Aorta (tissue), 5 donors: ENCODE measurements at places on chromosomes 2 and 18. TPM values are rescaled to one million over a fixed set of nuclear protein-coding genes. Genes with fewer than 3 reads are reported as not detected.
A peak's percentile ranks its signal among the peaks of the same experiment; 100 is the strongest.

DNA sequence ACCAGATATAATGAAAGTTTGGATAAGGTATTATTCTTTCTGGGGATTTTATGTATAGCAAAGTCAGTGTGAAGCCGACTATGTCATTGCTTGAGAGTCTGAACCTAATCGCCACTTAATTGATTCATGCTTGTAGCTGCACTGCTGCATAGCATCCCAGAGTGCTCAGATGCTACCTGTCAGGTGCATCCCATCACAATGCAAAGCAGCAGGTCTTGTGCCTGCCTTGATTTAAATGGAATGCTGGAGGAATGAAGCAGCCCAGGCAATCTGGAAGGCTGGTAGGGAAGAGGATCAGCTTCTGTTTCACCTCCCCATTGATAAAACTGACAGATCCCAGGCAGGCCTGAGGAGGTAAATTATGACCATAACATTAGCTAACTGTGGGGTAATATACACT is 40.4 kb upstream of the ATIC start:
- no peaks in the 10 kb centered on the region for H3K36me3 ChIP-seq
- no peaks in the 10 kb centered on the region for H3K4me1 ChIP-seq

SLC4A3 gene
- 5.4 TPM for total RNA-seq

CYP27A1 gene
- total RNA-seq: 31.9 TPM

DNA sequence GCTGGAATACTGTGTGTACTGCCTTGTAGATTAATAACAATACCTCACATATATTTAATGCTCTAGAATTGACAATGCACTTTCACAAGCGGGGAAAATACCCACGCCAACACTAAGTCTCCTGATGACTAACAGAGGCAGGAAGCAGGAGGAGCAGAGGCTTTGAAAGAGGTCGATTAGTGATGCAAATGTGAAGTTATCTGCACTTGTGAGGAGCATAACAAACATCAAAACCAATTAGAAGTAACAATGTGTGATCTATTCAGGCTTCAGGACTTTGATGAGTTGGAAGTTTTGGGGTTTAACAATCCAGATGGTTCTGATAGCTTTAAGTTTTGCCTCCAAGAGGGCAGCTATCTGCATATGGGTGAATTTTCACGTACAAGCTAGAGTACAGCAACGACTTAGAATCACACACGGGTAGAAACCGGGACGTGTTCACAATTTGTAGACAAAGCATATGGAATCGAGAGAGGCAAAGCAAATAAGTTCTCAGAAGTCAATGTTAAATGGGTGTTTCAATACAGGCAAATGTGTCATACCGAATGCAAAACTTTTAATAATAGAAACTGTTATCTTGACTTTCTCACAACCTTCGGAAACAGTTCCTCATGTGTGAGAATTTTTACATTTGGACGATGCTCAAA is 114.5 kb downstream of the METTL8 start:
- no peak overlapping the region for H3K4me3 ChIP-seq
- no peak overlapping the region for H3K27ac ChIP-seq
- no peaks in the 10 kb centered on the region for H3K36me3 ChIP-seq
- DNase-seq: no peak

DNA sequence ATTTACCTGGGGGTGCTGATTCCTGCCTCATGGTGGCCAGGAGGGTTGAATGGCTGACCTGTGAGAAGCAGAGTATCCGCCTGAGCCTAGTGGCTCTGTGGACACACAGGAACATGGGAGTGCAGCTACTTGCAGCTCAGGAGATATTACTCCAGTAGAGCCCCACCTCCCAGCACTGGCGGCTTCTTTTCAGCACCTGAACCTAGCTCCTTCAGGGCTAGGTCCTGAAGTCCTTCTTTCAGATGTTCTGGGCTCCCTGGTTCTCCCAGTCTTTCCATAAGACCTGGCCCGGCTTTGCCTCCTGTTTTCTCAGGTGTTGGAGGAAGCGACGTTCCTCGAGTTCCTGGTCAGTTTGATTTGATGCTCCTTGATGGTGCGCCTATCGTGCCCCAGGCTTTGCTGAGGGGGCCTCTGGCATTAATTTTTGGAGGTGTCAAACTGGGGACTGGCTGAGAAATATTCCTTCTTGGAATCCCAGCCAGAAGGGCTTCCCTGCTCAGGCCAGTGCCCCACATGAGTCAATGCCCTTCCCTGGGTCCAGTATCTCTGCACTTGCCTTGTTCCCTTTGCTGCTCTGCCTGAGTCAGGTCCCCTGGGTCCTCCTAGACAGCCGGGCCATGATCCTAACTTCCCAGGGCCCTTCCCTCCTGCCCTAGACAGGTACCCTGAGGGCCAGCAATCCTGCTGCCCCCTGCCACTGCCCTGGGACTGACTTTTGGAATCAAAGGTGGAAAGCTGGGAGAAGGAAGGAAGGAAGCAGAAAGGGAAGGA is 110.7 kb upstream of the HAAO start:
- DNase-seq: no peak
- H3K27me3 ChIP-seq: no peaks in the 10 kb centered on the region
- no peaks in the 10 kb centered on the region for H3K36me3 ChIP-seq
- H3K27ac ChIP-seq: no peak overlapping the region

GRCh38 chr2:85353876-85354285 is 447 bp downstream of the RETSAT start:
- no peak overlapping the region for H3K27ac ChIP-seq
- H3K4me1 ChIP-seq: no peaks in the 10 kb centered on the region
- peak overlapping the region; percentile 66 for H3K4me3 ChIP-seq
- H3K36me3 ChIP-seq: no peaks in the 10 kb centered on the region
- no peak for DNase-seq

- peaks cover 2% of the 10 kb centered on the region for H3K27me3 ChIP-seq
- peak within 1 kb of the TSS; percentile 4 for H3K27ac ChIP-seq
- H3K4me3 ChIP-seq: peak within 1 kb of the TSS; percentile 88
- peak; percentile 77 for DNase-seq
- H3K36me3 ChIP-seq: no peaks in the 10 kb centered on the region
Observed at GRCh38 chr2:176269319-176270099, at the start of gene MTX2. TSS of gene MTX2 (plus strand) at chr2:176269442. CDS start at chr2:176269630, 188 bp downstream.

BZW1 gene
- total RNA-seq: 250 TPM

RNPEPL1 gene
- total RNA-seq: 42.9 TPM

DNA sequence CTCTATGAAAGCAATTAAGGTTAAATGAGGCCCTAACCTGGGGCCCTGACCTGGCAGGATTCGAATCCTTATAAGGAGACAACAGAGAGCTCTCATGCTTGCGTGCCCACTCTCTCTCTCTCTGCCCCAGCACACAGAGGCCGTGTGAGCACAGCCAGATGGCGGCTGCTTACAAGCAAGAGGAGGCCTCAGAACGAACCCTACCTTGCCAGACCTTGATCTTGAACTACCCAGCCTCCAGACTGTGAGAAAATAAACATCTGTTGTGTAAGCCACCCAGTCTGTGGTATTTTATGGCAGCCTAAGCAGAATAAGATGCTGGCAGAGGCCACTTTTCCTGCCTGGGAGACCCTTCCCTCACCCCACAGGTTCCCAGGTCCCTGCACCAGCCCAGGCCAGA is 5.2 kb upstream of the UBE2F start:
- no peak overlapping the region for H3K4me3 ChIP-seq
- H3K27me3 ChIP-seq: no peaks in the 10 kb centered on the region
- H3K4me1 ChIP-seq: no peaks in the 10 kb centered on the region
- peak; percentile 9 for DNase-seq

IL1RL2 gene
- 0.54 TPM for total RNA-seq

LRRC30 gene
- not detected for total RNA-seq

CUL3 gene
- 65.1 TPM for total RNA-seq

DNA sequence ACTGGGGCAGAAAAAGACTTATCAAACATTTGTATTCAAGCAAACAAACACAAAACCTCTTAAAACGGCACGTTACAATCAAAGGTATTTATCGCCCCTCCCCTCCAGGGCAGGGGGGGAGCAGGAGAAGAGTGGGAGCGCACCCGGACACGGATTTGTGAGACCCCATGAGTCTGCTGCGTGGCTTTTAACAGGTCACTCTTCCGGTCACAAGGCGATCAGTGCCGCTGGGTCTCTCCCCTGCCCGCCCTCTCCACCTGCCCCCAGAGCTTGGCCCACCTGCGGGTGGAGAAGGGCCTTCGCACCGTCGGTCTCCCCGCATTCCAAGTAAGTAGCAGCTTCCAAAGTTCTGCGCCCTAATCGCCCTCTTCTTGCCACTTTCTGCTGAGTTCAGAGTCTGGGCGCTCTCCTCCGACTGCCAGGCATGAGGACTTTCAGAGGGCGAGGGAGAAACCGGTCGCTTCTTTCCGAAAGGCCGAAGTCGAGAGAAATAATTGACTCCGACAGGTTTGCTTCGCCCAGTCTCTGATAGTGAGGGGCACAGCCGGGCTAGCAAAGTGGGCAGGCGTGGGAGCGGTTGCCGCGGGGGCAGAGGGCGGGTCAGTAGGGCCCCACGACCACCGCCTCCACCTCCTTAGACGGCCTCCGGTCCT is 800 bp downstream of the RPRM start:
- H3K4me1 ChIP-seq: no peaks in the 10 kb centered on the region
- no peaks in the 10 kb centered on the region for H3K36me3 ChIP-seq
- peak; percentile 24 for DNase-seq

RUFY4 gene
- 0.39 TPM for total RNA-seq
